Activated CD4-positive, CD25-positive, alpha-beta regulatory T cell treated with anti-CD3 and anti-CD28 coated beads, Interleukin-2, amount 50 U/mL, for 72 hours (primary cell): ENCODE measurements at places on chromosomes 6 and 20.

GRCh38 chr6:158939255-158940159, 60.5 kb downstream of the RSPH3 start:
- no peak for DNase-seq

- no peak for DNase-seq
Measured at GRCh38 chr6:106889692-106890091, 84.8 kb downstream of the CD24 start.

- no peak for DNase-seq
Measured at GRCh38 chr6:92767101-92767500, 652.3 kb downstream of the EPHA7 start.

GRCh38 chr20:62208061-62208794, 11.8 kb downstream of the HRH3 start:
- no peak for DNase-seq

- no peak for DNase-seq
Measured at GRCh38 chr20:1818895-1819294, 76.3 kb upstream of the SIRPA start.

DNA sequence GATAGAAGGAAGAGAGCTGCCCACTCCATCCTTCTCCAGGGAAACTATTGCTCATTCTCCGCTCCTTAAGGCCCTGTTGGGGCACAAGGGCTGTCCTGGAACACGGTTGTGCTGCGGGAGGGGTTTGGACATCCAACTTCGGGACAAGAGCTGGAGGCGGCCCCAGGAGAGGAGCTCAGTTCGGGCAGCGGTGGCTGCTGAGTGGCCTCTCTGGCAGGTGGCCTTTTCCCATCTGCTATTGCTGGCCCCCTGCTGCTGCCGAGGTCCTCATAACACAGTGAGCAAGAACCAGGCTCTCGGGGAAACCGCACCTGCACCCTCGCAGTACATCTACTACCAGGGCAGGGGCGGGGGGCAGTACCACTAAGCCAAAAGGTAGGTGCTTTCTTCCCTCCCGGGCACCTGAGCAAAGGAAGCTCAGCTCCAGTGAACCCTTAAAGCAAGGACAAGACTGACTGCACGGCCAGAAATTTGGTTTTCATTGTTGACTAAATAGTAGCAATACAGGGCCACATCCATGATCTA, 63.7 kb downstream of the PSMG4 start:
- no peak for DNase-seq

DNA sequence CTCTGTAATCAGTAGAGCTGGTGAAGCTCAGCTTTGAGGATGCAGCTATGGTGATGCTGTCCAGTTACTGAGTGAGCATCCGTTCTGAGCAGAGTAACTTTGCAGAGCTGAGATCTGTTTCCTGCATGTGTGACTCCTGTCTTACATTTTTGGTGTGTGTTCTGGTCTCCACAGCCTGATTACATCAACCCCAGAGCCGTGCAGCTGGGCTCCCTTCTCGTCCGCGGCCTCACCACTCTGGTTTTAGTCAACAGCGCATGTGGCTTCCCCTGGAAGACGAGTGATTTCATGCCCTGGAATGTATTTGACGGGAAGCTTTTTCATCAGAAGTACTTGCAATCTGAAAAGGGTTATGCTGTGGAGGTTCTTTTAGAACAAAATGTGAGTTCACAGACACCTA, 81.6 kb downstream of the FAM120B start:
- DNase-seq, result no peak

- DNase-seq, result no peak
Measured at GRCh38 chr6:163418311-163419029, 4.0 kb downstream of the QKI start.

- peak; percentile 46 for DNase-seq
Measured at GRCh38 chr6:27096834-27097511, 150.5 kb upstream of the PRSS16 start.
